ENCODE measurements at places on chromosomes 13 and 19.

DNA sequence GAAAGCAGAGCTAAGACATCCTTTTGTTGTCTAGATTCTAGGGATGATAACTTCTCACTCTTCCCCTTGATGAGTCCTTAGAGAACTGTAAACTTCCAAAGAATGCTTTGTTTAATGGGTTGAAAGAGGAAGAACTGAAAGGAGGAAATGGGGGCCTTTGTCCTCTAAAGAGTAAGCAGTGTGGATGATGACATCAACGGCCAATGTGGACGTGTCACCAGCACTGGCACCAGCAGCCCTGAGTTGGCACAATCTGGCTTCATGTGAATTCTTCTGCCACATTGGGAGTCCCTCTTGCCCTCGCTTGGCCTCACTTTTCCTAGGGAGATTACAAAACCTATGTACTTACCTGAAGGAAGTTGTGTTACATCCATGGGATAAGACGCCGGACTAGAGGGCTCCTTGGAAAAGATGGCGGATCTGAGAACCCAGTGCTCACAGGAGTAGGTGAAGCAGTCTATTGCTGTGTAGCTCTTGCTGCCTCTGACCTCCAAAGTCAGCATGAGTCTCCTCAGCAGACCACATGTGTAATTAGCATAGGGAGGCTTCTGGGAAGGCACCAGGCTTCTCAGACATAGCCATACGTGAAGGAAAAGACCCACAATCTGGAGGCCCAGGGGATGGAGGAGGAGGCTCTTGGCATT lies 62.8 kb downstream of the RGCC start:
- DNase-seq, result no peak

DNA sequence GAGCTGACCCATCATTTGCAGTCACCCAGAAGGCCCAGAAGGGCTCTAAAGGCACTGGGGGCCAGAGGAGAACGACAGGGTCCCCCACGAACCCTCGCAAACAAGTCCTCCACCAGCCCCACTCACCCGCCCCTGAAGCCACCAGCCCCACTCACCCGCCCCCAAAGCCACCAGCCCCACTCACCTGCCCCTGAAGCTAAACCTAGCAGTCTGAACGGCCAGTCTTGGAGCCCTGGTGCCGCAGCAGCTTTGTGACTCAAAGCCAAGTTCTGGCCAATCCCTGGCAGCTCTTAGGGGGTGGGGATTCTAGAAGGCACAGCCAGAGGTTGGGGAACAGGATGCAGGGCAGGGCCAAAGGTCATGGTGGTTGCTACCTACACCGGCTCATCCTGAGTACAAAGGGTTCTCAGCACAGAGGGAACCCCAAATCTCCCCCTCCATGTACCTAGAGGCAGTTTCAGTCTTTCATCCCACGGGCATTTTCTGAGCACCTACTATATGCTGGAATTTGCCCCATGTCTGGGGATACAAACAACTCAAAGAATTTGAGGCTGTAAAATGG lies at the start of gene IQCN:
TSS of gene IQCN (minus strand) at position 234 of the 562 bp plus-strand sequence. CDS start 4,974 bp downstream, outside the sequence.
- DNase-seq, result no peak

DNA sequence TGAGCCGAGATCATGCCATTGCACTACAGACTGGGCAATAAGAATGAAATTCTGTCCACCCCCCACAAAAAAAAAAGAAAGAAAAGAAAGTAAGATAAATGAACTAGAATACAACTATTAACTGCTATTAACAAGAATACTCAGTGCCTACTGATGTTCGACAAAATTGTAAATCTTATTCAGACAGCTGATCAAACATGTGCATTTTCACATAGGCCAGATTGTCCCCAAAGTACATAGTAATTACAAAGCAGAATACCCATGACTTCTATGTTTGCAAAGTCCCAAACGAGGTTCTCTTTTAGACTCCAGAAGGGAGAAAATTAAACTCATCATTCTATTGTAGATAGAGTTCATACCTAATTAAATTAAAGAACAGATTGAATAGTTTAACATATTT lies 113.4 kb downstream of the UFM1 start:
- no peak for DNase-seq

GRCh38 chr13:44908266-44908665 lies 81.0 kb downstream of the NUFIP1 start:
- no peak for DNase-seq

DNA sequence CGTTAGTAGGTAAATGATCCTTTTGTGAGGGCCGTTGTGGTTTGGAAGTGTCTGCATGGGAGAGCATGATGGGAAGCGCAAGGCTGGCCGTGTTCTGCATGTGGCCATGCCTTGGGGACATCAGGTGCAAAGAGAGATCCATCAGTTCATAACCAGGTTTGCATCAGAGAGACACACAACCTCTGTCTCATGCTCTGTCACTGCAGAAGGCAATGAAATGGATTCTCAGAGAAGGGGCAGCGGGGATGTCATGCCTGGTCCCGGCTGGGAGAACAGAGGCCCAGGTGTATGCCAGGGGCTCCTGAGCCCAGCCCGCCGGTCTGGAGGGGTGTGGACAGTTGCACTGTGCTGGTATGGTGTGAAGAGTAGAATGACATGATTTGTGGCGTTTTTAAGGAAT lies 60.2 kb downstream of the GGACT start:
- no peak for DNase-seq

DNA sequence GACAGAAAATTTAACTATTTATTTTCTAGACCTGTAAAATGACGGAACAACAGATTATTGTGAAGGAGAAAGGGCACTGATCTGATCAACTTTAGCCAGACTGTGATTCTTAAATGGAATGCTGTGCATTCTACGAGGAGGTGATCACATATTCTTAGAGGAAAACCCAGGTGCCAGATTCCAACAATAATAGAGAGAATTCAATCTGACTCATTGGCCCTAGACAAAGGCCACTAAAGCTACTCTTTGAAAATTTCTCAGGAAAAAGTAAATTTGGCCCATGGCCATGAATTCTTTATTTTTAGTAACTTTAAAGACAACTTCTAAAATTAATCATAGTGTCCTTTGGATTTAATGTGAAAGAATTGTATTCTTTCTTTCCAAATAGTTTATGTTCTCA lies 58.6 kb upstream of the POSTN start:
- DNase-seq, result no peak

DNA sequence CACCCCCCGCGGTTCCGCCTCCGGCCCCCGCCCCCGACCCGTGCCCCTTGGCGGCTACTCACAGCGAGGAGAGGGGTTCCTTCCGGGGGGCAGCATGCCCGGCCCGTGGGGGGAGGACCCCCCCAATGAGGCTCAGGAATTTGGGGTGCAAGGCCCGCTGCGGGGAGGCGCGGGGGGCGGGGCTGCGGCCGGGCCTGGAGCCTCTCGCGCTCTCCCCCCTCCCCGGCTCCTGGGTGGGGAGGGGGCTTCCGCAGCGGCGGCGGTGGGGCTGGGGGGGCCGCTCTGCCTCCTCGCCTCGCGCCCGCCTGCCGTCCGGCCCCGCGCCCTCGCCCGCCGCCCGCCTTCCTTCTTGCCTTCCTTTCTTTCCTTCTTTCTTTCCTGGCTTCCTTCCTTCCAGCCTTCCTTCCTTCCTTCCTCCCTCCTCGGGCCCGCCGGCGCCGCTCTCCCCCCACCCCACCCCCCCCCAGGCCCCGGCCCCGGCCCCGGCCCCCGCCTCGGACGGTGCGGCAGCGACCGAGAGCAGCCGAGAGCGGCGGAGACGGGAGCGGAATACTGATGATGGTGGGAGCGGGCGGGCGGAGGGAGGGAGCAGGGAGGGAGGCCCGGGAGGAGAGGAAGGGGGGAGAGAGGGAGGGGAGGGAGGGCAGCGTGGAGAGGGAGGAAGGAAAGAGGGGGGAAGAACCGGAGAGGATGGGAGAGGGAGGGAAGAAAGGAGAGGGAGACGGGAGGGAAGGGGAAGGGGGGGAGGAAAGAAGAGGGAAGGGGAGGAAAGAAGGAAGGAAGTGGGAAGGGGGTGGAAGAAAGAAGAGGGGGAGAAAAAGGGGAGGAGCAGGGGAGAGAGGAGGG lies at the start of gene LRRC4B:
TSS of gene LRRC4B (minus strand) at position 554 of the 846 bp plus-strand sequence. CDS start 19,597 bp downstream, outside the sequence.
- no peak for DNase-seq

DNA sequence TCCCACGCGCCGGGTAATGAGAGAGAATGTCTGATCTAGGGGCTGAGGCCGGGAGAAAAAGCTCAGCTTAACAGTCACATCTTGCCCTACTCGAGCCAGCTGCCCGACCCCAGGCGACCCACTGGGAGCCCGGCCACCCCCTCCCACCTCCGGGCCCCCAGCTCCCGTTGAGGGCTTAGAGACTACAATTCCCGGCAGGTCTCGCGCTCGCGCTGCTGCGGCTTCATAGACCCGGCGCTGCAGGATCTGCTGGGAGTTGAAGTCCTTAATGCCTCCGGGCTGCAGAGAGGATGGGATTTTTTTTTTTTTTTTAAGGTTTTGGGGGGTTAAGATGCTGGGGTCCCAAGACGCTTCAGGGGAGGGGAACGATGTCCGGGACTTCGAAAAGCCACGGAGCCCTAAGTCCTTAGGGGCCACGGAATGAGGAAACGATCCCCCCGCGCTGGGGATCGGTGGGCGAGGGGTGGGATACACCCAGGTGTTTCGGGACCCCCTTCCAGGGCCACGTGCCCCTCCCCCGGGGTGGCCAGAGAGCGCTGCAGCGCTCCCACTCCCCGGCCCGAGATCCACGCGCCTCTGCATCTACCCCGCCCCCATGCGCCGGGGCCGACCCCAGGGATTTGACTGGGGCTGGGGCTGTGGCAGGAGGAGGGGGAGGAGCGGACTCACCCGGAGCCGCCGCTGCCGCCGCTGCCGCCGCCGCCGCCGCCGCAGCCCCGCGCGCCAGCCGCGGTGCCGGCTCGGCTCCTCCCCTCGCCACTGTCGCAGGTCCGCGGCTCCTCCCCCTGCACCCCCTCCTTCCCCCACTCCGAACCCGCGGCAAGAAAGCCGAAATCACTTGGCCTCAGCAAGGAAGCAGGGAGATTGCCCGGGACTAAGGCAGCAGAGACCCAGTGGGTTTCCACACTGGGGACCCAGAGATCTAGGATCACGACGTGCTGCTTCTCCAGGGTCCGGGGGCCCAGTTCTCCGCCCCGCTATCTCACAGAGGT lies at the start of gene SYT3:
TSS of gene SYT3 (minus strand) at position 761 of the 992 bp plus-strand sequence. CDS start 2,470 bp downstream, outside the sequence.
- DNase-seq, result no peak

GRCh38 chr13:114013952-114014629 lies 40.2 kb upstream of the C13orf46 start:
- DNase-seq, result no peak

DNA sequence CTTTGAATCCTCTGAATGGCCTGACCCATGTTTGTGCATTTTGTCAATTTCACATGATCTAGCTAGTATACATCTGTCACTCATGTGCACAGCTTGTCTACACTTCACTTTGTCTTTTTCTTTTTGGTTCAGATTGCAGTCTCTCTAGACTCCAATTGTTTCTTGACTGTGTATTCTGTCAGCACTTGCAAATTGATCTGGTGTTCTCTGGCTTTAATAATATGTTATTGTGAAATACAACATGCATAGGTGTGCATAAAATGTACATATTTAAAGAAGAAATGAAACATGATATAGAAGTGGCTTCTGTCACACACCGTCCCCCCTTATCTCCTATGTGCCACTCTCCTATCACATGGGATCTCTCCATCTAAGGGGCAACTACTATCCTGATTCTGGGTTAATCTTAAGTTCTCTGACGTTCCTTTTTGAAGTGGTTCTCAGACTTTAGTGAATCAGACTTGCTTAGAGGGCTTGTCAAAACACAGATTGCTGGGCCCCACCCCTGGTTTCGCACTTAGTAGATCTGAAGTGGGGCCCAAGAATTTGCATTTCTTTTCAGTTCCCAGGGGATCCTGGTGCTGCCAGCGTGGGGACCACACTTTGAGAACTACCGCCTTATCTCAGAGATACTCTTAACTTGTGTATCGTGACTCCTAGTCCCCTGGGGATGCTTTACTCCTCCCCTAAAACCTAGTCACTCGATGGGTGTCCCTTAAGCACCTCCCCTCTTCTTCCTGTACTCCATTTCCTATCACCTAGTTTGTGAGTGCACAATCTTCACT lies 5.8 kb downstream of the KRTDAP start:
- no peak for DNase-seq

DNA sequence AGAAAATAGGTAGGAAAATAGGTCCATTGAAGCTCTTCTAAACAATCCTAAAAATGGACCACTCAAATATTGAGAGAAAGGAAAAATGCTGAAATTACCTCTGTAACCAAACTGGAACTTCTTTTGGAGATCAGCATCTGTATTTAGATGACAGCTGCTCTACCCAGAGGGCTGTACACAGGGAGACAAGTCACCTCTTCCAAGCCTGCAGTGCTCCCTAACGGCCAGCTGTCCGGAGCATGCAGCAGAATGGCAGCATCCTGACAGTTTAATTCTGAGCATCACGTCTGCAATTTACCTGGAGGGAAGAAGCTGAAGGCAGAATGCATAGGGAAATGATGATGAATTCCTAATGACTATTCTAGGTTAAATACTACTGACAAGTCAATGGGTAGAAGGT lies 62.8 kb upstream of the DIAPH3 start:
- DNase-seq, result no peak

DNA sequence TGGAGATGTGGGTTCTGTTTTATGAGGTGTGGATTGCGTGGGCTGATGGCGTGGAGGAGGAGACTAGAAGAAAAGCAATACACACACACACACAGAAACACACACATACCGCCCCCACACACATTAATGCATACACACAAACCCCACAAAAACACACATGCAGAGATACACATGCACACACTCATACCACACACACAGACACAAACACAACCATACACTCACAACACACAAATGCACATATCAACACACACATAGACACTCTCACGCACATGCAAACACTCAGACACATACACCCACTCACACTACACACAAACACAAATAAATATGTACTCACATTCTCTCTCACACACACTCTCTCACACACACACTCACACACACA lies 75.7 kb upstream of the UBL3 start:
- no peak for DNase-seq

DNA sequence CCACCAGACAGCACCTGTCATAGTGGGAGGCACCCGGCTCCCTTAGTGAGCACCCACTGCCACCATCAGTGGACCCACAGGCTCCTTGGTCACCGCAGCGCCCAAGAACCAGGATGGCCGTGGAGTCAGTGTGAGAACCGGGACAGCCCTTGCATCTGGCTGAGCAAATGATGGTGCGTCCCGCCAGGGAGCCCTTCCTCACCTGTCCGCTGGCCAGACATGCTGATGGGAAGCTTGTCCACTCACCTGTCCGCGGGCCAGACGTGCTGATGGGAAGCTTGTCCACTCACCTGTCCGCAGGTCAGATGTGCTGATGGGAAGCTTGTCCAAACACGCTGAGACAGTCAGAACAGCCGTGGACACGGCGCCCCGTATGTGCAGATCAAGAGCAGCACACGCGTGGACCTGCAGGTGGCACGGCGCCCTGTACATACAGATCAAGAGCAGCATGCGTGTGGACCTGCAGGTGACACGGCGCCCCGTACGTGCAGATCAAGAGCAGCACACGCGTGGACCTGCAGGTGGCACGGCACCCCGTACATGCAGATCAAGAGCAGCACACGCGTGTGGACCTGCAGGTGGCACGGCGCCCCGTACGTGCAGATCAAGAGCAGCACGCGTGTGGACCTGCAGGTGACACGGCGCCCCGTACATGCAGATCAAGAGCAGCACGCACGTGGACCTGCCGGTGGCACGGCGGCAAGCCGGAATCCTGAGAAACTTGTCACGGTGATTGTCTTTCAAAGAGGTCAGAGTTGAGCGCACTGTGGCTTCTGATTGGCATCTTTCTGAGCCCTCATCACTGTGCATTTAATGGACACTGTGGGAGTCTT lies 40.7 kb upstream of the DCUN1D2 start:
- no peak for DNase-seq

All from CD4-positive, alpha-beta T cell treated with Interleukin-6 at 100 ng/mL for 8 hours (primary cell).